ENCODE measurements at places on chromosomes 3 and 15. TPM values are rescaled to one million over a fixed set of nuclear protein-coding genes. Genes with fewer than 3 reads are reported as not detected.

- H3K4me1 ChIP-seq = no peaks in the 10 kb centered on the region
- H3K36me3 ChIP-seq = no peaks in the 10 kb centered on the region
- peaks cover 2% of the 10 kb centered on the region for H3K27me3 ChIP-seq
- no peak for DNase-seq
Observed at GRCh38 chr15:97521381-97522285, 438.9 kb upstream of the ARRDC4 start.

DNA sequence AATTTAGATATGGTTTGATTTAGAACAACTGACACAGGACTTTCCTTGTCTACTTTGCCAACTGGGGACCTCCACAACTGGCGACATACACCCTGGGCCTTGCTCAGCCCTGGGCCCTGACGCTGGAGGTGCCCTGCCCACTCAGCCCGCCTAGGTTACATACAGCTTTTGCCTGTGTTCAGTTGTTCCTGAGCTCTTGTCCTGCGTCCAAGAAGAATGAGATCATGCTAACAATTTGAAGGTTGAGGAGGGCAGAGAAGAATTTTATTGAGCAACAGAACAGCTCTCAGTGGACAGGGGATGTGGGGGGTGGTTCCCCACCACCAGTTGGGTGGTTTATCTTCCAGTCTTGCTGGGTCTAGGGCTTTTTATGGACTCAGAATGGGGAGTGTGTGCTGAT, 67.9 kb downstream of the IQCH start:
- peaks cover 8% of the 10 kb centered on the region for H3K27me3 ChIP-seq
- H3K36me3 ChIP-seq = peaks cover 2% of the 10 kb centered on the region
- DNase-seq = no peak
- no peak overlapping the region for H3K4me3 ChIP-seq
- no peaks in the 10 kb centered on the region for H3K4me1 ChIP-seq

DNA sequence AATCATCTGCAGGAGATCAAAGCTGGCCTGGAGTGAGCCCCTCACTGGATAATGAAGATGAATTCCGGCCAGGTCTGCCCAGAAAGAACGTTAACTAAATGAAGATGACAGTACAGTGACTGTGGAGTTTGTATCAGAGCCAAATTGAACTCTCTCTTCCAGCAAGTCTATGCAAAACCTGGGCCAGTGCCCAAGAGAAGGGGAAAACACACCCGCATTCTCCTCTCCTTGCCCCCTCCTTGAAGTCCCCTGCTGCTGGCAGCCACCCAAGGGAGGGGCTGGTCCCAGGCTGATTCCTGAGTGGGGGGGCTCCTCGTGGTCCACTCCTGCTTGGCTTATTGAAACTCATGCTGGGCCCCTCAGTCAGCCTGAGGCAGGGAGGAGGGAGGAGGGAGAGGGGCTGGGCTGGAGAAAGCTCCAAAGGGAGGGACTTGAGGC, 155.7 kb downstream of the RAB11A start:
- DNase-seq = no peak
- no peak overlapping the region for H3K27ac ChIP-seq
- H3K36me3 ChIP-seq = no peaks in the 10 kb centered on the region
- no peak overlapping the region for H3K4me3 ChIP-seq
- H3K27me3 ChIP-seq = peaks cover 8% of the 10 kb centered on the region

- no peaks in the 10 kb centered on the region for H3K4me1 ChIP-seq
- H3K36me3 ChIP-seq = no peaks in the 10 kb centered on the region
- no peak for DNase-seq
- H3K27ac ChIP-seq = no peak overlapping the region
Observed at GRCh38 chr3:78988324-78988723, 779.5 kb downstream of the ROBO1 start.

DNA sequence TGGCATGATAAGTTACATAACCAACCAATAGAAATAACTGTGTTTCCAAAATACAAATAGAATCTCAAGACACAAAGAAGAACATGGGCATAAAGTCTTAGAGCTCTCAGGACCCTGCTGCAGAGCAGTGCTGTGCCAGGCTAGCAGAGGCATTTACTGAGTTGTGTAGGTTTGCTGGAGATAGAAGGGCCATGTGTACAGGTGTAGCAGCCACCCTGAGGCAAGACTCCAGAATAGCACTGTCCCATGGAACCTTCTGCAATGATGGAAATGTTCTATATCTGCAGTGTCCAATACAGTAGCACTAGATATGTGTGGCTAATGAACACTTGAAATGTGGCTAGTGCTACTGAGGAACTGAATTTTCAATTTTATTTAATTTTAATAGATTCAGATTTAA, 267.0 kb upstream of the UMPS start:
- peaks cover 14% of the 10 kb centered on the region for H3K27me3 ChIP-seq
- no peak for DNase-seq
- no peaks in the 10 kb centered on the region for H3K4me1 ChIP-seq

DNA sequence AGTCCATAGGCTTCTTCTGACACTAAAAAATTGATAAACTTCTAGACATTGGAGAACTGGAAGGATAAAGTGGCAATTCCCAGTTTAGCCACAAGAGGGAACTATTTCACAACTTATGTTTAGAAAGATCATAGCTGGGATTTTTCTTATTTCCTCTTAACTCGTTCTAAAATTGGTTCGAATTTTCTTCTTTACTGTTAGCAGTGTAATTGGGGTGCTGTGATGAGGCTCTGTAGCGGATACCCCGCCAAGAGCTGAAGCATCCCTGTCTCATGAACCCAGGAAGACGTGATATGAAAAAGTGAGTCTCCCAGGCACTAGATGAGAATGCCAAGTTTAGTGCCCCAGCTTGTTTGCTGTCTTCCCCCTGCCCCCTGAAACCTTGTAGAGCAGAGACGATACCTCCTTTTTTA, 85.1 kb downstream of the PDCD6IP start:
- H3K4me1 ChIP-seq = peaks cover 4% of the 10 kb centered on the region
- H3K4me3 ChIP-seq = no peak overlapping the region
- no peak overlapping the region for H3K27ac ChIP-seq
- no peaks in the 10 kb centered on the region for H3K27me3 ChIP-seq
- no peaks in the 10 kb centered on the region for H3K36me3 ChIP-seq

- no peaks in the 10 kb centered on the region for H3K4me1 ChIP-seq
- H3K4me3 ChIP-seq = no peak overlapping the region
- H3K27me3 ChIP-seq = no peaks in the 10 kb centered on the region
- no peak for DNase-seq
- H3K36me3 ChIP-seq = peaks cover 2% of the 10 kb centered on the region
Observed at GRCh38 chr3:119659606-119660291, 640 bp downstream of the POPDC2 start.

- H3K27me3 ChIP-seq = no peaks in the 10 kb centered on the region
- peak overlapping the region; percentile 11 for H3K27ac ChIP-seq
- peaks cover 68% of the 10 kb centered on the region for H3K36me3 ChIP-seq
- H3K4me3 ChIP-seq = no peak overlapping the region
Observed at GRCh38 chr15:90489514-90489913, 40.2 kb upstream of the CRTC3 start.

DNA sequence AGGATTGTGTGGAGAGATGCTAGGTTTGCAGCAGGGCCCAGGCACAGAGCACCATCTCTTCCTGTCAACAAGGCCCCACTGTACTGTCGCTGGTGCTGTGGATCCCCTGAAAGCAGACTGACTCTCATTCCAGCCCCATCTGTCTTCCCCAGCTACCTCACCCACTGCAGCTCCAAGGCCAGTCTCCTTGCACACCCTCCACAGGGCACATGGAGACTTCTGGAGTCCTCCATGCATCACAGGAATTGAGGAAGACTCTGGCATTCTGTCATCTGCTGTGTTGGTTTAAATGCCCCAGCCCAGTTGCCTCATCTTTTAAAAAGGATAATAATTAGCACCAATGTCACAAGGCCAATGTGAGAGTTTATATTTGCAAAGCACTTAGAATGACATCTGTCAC, 301.2 kb downstream of the RPLP1 start:
- no peak overlapping the region for H3K4me3 ChIP-seq
- peaks cover 92% of the 10 kb centered on the region for H3K4me1 ChIP-seq
- peaks cover 9% of the 10 kb centered on the region for H3K27me3 ChIP-seq
- H3K27ac ChIP-seq = no peak overlapping the region
- DNase-seq = no peak

The MYRIP gene
- total RNA-seq = not detected

- peaks cover 4% of the 10 kb centered on the region for H3K4me1 ChIP-seq
- no peaks in the 10 kb centered on the region for H3K27me3 ChIP-seq
- DNase-seq = no peak
- peaks cover 32% of the 10 kb centered on the region for H3K36me3 ChIP-seq
Observed at GRCh38 chr3:52763466-52763865, 7.3 kb downstream of the NEK4 start.

GRCh38 chr15:101710806-101711205, 13.5 kb downstream of the TARS3 start:
- no peak overlapping the region for H3K27ac ChIP-seq
- no peak overlapping the region for H3K4me3 ChIP-seq
- peaks cover 1% of the 10 kb centered on the region for H3K4me1 ChIP-seq
- H3K36me3 ChIP-seq = peaks cover 42% of the 10 kb centered on the region
- DNase-seq = no peak

DNA sequence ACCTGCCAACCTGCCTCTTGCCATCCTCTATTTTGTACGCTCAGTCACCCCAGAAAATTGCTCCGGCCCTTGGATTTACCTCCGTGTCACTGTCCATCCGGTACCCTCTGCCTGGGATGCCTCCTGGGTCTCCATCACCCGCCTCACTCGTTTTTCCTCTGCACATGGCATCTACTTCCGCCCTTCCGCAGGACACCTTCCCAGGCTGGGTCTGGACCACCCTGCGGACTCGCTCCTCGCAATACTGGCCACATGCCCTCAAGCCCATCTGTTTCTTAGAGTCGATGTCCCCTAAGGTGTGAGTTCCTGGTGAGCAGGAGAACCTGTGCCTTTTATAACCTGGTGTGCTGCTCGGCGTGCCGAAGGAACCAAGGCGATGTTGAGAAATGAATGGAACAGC, 58.5 kb downstream of the APBA2 start:
- H3K4me1 ChIP-seq = peaks cover 76% of the 10 kb centered on the region
- H3K36me3 ChIP-seq = peaks cover 22% of the 10 kb centered on the region
- H3K4me3 ChIP-seq = no peak overlapping the region
- H3K27me3 ChIP-seq = no peaks in the 10 kb centered on the region
- H3K27ac ChIP-seq = peak overlapping the region; percentile 16
- no peak for DNase-seq

GRCh38 chr3:120072867-120073525, 21.3 kb downstream of the GSK3B start:
- no peaks in the 10 kb centered on the region for H3K27me3 ChIP-seq
- peaks cover 51% of the 10 kb centered on the region for H3K4me1 ChIP-seq
- no peak overlapping the region for H3K27ac ChIP-seq

DNA sequence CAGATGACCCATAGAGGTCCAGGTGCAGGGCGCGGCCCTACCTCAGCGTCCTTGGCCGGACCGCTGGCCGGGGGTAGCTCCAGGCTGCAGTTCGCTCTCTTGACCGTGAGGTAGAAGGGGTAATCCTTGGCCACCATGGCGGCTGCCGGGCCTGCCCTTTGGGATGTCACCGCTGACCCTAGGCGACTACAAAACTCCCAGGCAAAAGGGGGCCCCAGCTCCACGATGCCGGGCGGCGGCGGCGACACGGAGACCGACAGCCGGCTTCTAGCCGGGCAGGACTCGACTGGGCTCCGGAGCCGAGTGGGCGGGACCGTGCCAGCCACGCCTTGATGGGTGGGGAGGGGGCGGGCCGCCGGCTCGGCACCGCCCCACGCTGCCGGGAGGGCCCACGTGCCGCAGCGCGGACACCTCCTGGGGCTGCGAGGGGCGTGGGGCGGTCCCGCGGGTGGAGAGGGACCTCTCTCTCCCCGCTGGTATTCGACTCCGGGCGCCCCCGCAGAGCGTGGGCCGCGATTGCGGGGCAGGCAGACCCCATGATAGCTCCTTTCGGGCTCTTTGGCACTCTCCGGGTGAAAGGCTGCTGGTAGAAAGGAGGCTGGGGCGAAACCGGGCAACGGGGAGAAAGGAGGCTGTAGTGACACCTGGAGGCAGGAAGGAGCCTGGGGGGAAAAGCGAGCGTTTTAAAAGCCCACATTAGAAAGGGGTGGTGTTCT, at the start of gene ARHGEF3:
TSS of gene ARHGEF3 (minus strand) at position 288 of the 716 bp plus-strand sequence. CDS start at position 137, 151 bp downstream.
- peak within 1 kb of the TSS; percentile 86 for H3K27ac ChIP-seq
- peak within 1 kb of the TSS; percentile 92 for H3K4me3 ChIP-seq
- peaks cover 32% of the 10 kb centered on the region for H3K4me1 ChIP-seq

- H3K27ac ChIP-seq = no peak overlapping the region
- H3K27me3 ChIP-seq = no peaks in the 10 kb centered on the region
- H3K4me1 ChIP-seq = no peaks in the 10 kb centered on the region
- H3K36me3 ChIP-seq = peaks cover 100% of the 10 kb centered on the region
- H3K4me3 ChIP-seq = no peak overlapping the region
Observed at GRCh38 chr15:25056484-25057425, 102.0 kb downstream of the SNRPN start.

The CSPG5 gene
- 0.97 TPM for total RNA-seq

The GOLGA6L10 gene
- total RNA-seq = 1.6 TPM

The COL6A5 gene
- not detected for total RNA-seq

- no peak for DNase-seq
- no peaks in the 10 kb centered on the region for H3K4me1 ChIP-seq
- H3K27me3 ChIP-seq = no peaks in the 10 kb centered on the region
- H3K36me3 ChIP-seq = no peaks in the 10 kb centered on the region
Observed at GRCh38 chr3:54963641-54964040, 35.8 kb upstream of the LRTM1 start.

The PLA2G4E gene
- total RNA-seq = not detected

Data from activated CD4-positive, alpha-beta T cell treated with anti-CD3 and anti-CD28 coated beads for 36 hours (primary cell).